ENCODE measurements at places on chromosomes 16 and 17. TPM values are rescaled to one million over a fixed set of nuclear protein-coding genes. Genes with fewer than 3 reads are reported as not detected.

The KSR1 gene
- total RNA-seq = 7.7 TPM

The DNAH2 gene
- not detected for total RNA-seq

The G6PC1 gene
- total RNA-seq = not detected

The EVPL gene
- not detected for total RNA-seq
